ENCODE measurements at places on chromosomes 3 and 15. TPM values are rescaled to one million over a fixed set of nuclear protein-coding genes. Genes with fewer than 3 reads are reported as not detected.
A peak's percentile ranks its signal among the peaks of the same experiment; 100 is the strongest.

DNA sequence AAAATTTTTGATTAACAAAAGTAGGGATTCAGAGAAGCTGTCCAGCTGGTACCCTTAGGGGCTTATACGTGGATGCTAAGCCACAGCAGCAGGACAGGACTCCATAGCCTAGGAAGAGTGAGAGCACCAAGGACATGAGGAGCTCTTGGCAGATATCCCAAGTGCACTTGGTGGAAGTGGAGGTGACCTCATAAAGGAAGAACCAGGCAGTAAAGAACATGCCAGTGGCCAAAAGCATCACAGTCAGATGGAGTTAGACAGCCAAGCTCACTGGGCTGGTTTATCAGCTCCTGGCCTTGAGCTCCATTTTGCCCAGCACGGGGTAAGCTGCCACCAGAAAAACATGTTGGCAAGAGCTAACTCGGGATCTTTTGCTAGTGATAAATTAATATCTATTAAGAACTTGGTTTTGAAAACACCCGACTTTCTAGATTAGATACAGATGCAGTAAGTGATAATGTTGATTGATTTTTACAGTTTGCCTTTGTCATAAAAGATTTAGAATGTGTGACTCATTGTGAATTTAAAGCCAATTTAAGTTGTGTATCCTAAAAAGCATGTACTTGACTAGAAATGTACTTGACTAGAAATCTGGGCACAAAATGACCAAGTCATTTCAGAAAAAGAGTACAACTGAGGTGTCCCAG is 108.0 kb downstream of the CMSS1 start:
- H3K27me3 ChIP-seq = no peaks in the 10 kb centered on the region
- peaks cover 36% of the 10 kb centered on the region for H3K4me1 ChIP-seq
- no peak overlapping the region for H3K4me3 ChIP-seq
- H3K36me3 ChIP-seq = no peaks in the 10 kb centered on the region

DNA sequence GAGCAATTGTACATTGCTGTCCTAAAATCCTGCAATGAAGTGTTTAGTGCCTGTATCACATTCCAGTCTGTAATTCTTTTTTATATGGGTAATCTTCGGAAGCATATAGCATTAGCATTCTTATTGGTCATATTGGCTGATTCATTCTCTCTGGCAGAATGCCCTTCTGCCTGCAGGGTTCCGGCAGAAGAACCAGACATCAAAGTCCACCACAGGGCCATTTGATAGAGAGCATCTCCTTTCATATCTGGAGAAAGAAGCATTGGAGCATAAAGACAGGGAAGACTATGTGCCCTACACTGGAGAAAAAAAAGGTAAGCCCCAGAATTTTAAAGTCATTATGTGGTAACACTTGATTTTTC is 39.6 kb downstream of the TMOD3 start:
- no peaks in the 10 kb centered on the region for H3K27me3 ChIP-seq
- H3K27ac ChIP-seq = no peak overlapping the region
- no peak for DNase-seq

- peaks cover 33% of the 10 kb centered on the region for H3K27me3 ChIP-seq
- peaks cover 16% of the 10 kb centered on the region for H3K4me1 ChIP-seq
- no peak overlapping the region for H3K27ac ChIP-seq
- H3K36me3 ChIP-seq = no peaks in the 10 kb centered on the region
- peak; percentile 58 for DNase-seq
Measured at GRCh38 chr15:90903733-90904536, 833 bp downstream of the MAN2A2 start.

TRIM69 gene
- total RNA-seq = 0.51 TPM

CHRNB4 gene
- total RNA-seq = 0.24 TPM

GRCh38 chr15:70436428-70436827 is 326.9 kb downstream of the UACA start:
- H3K36me3 ChIP-seq = no peaks in the 10 kb centered on the region
- H3K27ac ChIP-seq = no peak overlapping the region
- peaks cover 57% of the 10 kb centered on the region for H3K4me1 ChIP-seq
- no peaks in the 10 kb centered on the region for H3K27me3 ChIP-seq
- H3K4me3 ChIP-seq = no peak overlapping the region

CPLX3 gene
- not detected for total RNA-seq

DNA sequence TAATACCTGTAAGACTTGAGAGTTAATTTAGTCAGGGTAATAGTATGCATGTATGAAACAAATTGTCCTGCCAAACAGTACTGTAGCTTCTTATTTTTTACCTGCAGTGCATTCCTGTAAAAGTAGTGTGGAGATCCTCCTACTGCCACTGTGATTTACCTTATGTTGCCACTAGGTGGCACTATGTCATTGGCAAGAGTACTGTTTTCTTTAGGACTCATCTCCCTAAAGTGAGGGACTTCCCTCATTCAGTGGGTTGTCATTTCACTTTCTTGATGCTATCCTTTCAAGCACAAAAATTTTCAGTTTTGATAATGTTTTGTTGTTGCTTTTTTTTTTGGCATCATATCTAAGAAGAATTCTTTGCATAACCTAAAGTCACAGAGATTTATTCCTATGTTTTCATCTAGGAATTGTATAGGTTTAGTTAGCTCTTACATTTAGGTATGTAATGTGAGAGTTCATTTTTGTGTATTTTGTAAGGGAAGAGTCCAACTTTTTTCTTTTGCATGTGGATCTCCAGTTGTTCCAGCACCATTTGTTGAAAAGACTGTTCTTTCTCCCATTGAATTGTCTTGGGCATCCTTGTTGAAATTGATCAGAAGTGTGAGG is 105.7 kb downstream of the AKAP13 start:
- H3K36me3 ChIP-seq = no peaks in the 10 kb centered on the region
- no peak overlapping the region for H3K4me3 ChIP-seq
- H3K27me3 ChIP-seq = no peaks in the 10 kb centered on the region
- H3K4me1 ChIP-seq = peaks cover 24% of the 10 kb centered on the region

DNA sequence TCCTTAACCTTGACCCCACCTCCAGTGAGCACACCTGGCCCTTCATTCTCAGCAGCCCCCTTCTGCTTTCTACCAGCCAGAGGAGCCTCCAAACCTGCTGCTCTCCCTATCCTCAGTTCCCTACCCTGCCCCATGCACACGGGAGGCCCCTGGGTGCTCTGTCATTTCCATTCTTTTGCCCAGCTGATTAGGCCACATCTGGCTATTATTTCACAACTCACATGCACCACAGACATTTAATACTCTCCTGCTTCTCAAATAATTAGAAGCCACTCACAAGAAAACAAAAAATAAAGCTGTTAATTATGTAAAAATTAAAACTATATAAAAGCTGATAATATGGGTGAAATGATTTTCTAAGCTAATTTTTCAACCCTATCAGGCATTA is 50.7 kb downstream of the MYLK start:
- peaks cover 17% of the 10 kb centered on the region for H3K36me3 ChIP-seq
- H3K27me3 ChIP-seq = no peaks in the 10 kb centered on the region
- H3K27ac ChIP-seq = no peak overlapping the region
- H3K4me1 ChIP-seq = no peaks in the 10 kb centered on the region
- no peak for DNase-seq
